ENCODE measurements at places on chromosomes 7 and 10.

DNA sequence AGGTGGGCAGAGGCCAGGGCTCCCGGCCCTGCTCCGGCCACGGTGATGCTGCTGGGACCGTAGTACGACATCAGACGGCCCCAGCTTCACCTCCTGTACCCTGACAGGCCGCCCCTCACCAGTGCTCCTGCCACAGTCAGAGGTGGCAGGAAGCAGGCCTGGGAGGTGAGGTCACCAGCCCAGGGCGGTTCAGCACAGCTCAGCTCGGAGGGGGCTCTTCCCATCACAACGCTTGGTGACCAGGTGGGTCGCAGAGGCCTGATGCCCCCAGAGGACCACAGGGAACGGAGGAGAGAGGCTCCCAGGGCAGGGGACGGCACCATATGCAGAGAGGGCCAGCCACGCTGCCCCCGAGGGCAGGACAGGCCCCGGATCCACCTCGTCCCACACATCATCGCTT, 8.8 kb downstream of the MICALL2 start:
- H3K27me3 ChIP-seq = no peaks in the 10 kb centered on the region
- no peak overlapping the region for H3K4me3 ChIP-seq
- H3K4me1 ChIP-seq = no peaks in the 10 kb centered on the region
- no peak for DNase-seq

DNA sequence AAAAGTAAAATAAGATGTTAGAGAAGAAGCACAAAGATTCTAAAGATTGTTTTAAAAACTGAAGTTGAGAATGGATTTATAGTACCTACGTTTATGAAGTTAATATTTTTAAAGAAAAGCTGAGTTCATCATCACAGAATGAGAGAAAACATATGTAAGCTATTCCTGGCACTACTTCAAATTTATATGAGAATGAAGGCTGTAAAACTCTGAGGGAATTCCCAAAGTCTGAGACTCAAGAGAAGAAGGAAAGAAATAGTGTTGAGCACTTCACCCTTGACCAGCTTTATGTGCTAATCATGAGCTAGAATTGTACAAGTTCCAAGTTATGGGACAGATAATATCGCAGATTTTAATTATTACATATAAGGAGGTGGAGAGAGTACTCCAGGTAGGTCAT, 323.7 kb upstream of the GNAI1 start:
- H3K4me3 ChIP-seq = no peak overlapping the region
- no peaks in the 10 kb centered on the region for H3K27me3 ChIP-seq
- H3K27ac ChIP-seq = no peak overlapping the region
- DNase-seq = no peak
- no peaks in the 10 kb centered on the region for H3K4me1 ChIP-seq

DNA sequence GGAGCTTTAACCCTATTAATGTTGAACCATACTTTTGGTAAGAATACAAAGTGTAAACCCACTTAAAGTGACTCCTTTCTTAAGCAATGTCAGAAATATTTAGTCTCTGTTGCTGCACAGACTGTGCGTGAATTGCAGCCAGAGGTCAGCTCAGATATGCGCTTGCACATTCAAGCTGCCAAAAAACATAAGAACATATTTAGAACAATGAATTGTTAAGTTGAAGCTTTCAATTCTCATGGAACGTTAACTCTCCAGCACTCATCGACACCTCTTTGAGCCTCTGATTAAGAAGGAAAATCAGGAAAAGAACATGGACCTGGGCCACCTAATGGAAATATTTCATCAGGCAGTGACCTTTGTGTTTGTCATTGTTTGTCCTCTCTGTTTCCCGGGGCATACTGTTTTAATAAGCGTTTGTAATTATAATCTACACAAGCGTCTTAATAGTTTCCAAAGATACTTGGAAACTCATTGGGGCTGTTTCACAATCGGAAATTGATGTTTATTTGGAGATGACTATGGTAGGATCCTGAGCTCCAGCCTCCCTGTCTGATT, 193.0 kb upstream of the CELF2 start:
- H3K27me3 ChIP-seq = no peaks in the 10 kb centered on the region
- no peaks in the 10 kb centered on the region for H3K4me1 ChIP-seq
- H3K36me3 ChIP-seq = no peaks in the 10 kb centered on the region

GRCh38 chr10:81498011-81498551, 376.9 kb upstream of the NRG3 start:
- H3K4me3 ChIP-seq = no peak overlapping the region
- no peaks in the 10 kb centered on the region for H3K36me3 ChIP-seq
- no peak for DNase-seq
- H3K4me1 ChIP-seq = no peaks in the 10 kb centered on the region
- H3K27me3 ChIP-seq = no peaks in the 10 kb centered on the region

DNA sequence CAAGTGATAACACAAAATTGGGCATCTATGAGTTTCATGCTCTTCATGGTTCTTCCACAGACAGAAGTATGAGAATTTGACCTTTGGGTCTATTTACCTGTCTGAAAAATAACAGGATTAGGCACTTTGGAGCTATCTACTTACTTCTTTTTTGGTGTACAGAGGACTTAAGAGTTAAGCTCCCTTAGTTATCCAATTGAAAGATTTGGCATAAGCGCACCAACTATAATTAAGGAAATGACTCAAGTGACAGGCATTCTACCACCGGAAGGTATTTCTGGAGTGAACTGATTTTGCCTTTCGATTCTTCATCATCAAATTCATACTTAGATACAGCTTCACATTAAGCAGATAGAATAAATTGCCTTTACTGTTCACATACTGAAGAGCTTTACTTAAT, 43.9 kb downstream of the IFIT5 start:
- no peak overlapping the region for H3K4me3 ChIP-seq
- H3K4me1 ChIP-seq = no peaks in the 10 kb centered on the region
- no peak for DNase-seq
- H3K36me3 ChIP-seq = no peaks in the 10 kb centered on the region
- H3K27ac ChIP-seq = no peak overlapping the region

- H3K27me3 ChIP-seq = no peaks in the 10 kb centered on the region
- no peaks in the 10 kb centered on the region for H3K36me3 ChIP-seq
- no peak overlapping the region for H3K4me3 ChIP-seq
- no peak overlapping the region for H3K27ac ChIP-seq
- DNase-seq = no peak
Measured at GRCh38 chr7:130560972-130561371, 69.1 kb downstream of the MEST start.

- no peaks in the 10 kb centered on the region for H3K27me3 ChIP-seq
- no peaks in the 10 kb centered on the region for H3K4me1 ChIP-seq
- DNase-seq = no peak
Measured at GRCh38 chr10:61803269-61803668, 98.2 kb upstream of the ARID5B start.

DNA sequence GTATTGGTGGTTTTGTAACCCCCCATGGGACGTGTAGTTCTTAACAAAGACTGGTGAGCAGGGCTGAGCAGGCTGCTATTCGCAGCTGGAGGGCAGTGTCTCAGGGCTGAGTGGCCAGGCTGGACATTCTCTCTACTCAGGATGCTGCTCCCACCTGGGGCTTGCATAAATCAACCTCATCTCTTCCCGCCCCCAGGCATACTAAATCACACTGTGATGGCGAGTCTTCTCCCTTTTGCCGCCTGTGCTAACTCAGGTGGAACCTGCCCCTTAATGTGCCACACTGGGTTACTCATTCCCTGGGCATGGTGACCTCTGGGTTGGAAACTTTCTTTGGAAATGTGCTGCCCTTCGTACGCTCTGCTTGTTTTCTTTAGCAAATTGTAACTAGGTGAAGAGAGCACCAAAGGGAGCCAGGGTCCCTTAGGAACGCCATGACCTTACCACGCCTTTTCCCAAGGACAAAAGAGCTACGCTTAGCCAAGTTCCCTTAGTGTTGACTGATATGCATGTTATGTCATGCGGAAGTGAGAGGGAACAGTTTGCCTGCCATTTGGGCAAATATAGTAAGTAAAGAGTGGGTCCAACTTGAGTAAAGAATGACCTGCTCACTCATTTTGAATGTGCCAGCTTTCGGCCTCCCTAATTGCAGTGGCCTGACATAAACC, 40.4 kb upstream of the COBL start:
- no peak for DNase-seq
- H3K27ac ChIP-seq = no peak overlapping the region
- no peaks in the 10 kb centered on the region for H3K36me3 ChIP-seq
- no peak overlapping the region for H3K4me3 ChIP-seq
- no peaks in the 10 kb centered on the region for H3K4me1 ChIP-seq

- peak overlapping the region; percentile 81 for H3K27ac ChIP-seq
- H3K27me3 ChIP-seq = no peaks in the 10 kb centered on the region
- peaks cover 67% of the 10 kb centered on the region for H3K4me1 ChIP-seq
- peak; percentile 75 for DNase-seq
- H3K36me3 ChIP-seq = no peaks in the 10 kb centered on the region
- peak overlapping the region; percentile 44 for H3K4me3 ChIP-seq
Measured at GRCh38 chr10:72260239-72260975, 13.3 kb upstream of the DDIT4 start.

- no peak overlapping the region for H3K4me3 ChIP-seq
- H3K27me3 ChIP-seq = no peaks in the 10 kb centered on the region
- no peak for DNase-seq
- no peaks in the 10 kb centered on the region for H3K36me3 ChIP-seq
- H3K4me1 ChIP-seq = no peaks in the 10 kb centered on the region
- no peak overlapping the region for H3K27ac ChIP-seq
Measured at GRCh38 chr7:34115503-34115902, 210.2 kb downstream of the BMPER start.

DNA sequence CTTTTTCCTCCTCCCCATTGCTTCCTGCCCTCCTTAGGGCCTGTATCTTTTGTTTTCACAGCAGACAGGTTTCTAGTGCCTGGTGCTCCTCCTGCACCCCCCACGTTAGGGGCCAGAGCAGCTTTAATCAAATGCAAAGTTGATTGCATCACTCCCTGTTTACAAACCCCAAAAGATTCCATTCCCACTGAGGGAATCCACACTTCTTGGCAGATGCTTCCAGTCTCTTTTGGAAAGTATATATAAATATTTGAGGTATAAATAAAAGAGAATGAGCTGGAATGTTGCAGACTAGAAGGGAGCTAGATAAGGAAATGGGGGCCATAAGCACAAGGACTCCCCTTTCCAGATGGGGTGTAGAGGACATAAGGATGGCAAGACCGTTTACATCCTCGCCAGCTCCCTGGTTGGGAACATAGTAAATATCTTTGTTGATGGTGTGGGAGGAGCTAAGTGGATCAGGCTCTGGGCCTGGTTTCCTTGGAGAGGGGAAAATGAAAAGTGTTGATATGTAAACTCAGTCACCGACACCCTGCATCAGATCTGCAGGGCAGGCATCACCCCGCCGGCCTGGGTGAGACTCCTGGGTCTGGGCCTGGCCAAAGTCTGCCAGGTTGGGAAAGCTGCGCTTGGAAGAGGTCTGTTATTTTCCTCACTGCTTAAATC, 6.2 kb downstream of the RARRES2 start:
- H3K36me3 ChIP-seq = peaks cover 8% of the 10 kb centered on the region
- no peak for DNase-seq
- no peaks in the 10 kb centered on the region for H3K4me1 ChIP-seq
- H3K27ac ChIP-seq = no peak overlapping the region
- no peak overlapping the region for H3K4me3 ChIP-seq

DNA sequence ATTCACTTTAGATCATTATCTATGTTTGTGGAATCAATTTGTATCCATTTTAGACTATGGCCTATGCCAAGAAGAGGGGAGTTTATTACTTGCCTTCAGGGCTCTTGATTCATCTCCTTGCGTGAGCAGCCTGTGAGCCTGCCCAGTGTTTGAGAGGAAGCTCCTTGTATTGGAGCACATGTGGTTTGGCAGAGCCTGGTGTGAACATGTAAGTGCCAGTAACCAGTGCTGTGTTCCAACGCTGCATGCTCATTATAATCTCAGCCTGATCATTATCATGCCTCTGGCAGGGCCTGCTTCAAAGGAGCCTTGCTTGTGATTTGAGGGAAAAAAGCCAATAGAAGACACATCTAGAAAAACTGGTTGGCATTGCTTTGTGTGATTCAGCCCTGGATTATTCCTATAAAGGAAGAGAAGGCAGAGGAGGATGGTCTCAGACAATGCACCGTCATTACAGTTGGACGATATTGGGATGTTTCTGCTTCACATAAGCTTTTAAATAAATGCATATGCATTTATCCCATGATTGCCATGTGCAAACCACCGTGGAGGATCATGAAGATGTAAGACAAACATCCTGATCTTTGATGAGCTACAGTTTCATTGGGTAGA, 203.4 kb upstream of the AHR start:
- no peak overlapping the region for H3K27ac ChIP-seq
- no peaks in the 10 kb centered on the region for H3K36me3 ChIP-seq
- DNase-seq = no peak
- H3K27me3 ChIP-seq = no peaks in the 10 kb centered on the region
- H3K4me1 ChIP-seq = no peaks in the 10 kb centered on the region

GRCh38 chr10:23914641-23915040, 294.3 kb upstream of the KIAA1217 start:
- no peaks in the 10 kb centered on the region for H3K4me1 ChIP-seq
- no peaks in the 10 kb centered on the region for H3K27me3 ChIP-seq
- H3K36me3 ChIP-seq = no peaks in the 10 kb centered on the region
- H3K27ac ChIP-seq = no peak overlapping the region
- DNase-seq = no peak
- no peak overlapping the region for H3K4me3 ChIP-seq

DNA sequence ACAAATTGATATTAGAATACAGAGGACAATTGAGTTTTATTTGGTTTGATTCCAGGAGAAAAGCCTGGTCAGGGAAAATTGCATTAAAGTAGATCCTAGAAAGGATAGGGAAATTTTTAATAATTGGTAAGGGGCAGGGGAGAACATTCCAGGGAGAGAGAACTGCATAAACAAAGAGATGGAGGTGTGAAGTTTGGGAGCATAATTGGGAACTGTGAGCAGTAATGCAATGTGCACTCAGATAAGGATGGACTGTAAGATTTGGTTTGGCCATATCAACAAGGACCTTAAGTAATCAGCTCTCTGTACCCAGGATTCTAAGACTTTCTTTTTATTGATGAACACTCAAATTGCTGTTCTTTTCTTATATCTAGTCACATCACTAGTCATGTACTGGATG, 41.4 kb downstream of the ZMYND11 start:
- no peak for DNase-seq
- no peaks in the 10 kb centered on the region for H3K27me3 ChIP-seq
- H3K36me3 ChIP-seq = peaks cover 11% of the 10 kb centered on the region
- no peak overlapping the region for H3K27ac ChIP-seq

GRCh38 chr10:113045147-113046055, 95.4 kb downstream of the TCF7L2 start:
- no peaks in the 10 kb centered on the region for H3K4me1 ChIP-seq
- no peak for DNase-seq
- H3K27me3 ChIP-seq = no peaks in the 10 kb centered on the region
- no peak overlapping the region for H3K4me3 ChIP-seq
- H3K27ac ChIP-seq = no peak overlapping the region
- H3K36me3 ChIP-seq = no peaks in the 10 kb centered on the region

- no peak for DNase-seq
- peak overlapping the region; percentile 87 for H3K4me3 ChIP-seq
- no peaks in the 10 kb centered on the region for H3K36me3 ChIP-seq
- H3K4me1 ChIP-seq = peaks cover 10% of the 10 kb centered on the region
- no peaks in the 10 kb centered on the region for H3K27me3 ChIP-seq
- H3K27ac ChIP-seq = peak overlapping the region; percentile 90
Measured at GRCh38 chr7:149125189-149125862, 798 bp downstream of the ZNF425 start.

GRCh38 chr7:132847376-132847775, 234.5 kb downstream of the CHCHD3 start:
- no peaks in the 10 kb centered on the region for H3K4me1 ChIP-seq
- H3K27ac ChIP-seq = no peak overlapping the region

GRCh38 chr10:132538031-132538789, 623 bp downstream of the INPP5A start:
- DNase-seq = no peak
- H3K36me3 ChIP-seq = no peaks in the 10 kb centered on the region
- H3K4me1 ChIP-seq = peaks cover 34% of the 10 kb centered on the region
- H3K27me3 ChIP-seq = no peaks in the 10 kb centered on the region
- H3K27ac ChIP-seq = peak overlapping the region; percentile 72

GRCh38 chr10:70403483-70404035, 386 bp upstream of the EIF4EBP2 start:
- peak overlapping the region; percentile 82 for H3K27ac ChIP-seq
- H3K4me1 ChIP-seq = peaks cover 22% of the 10 kb centered on the region
- no peaks in the 10 kb centered on the region for H3K36me3 ChIP-seq

All from effector memory CD4-positive, alpha-beta T cell (primary cell).